ENCODE measurements at places on chromosomes 3 and 15.
A peak's percentile ranks its signal among the peaks of the same experiment; 100 is the strongest.

DNA sequence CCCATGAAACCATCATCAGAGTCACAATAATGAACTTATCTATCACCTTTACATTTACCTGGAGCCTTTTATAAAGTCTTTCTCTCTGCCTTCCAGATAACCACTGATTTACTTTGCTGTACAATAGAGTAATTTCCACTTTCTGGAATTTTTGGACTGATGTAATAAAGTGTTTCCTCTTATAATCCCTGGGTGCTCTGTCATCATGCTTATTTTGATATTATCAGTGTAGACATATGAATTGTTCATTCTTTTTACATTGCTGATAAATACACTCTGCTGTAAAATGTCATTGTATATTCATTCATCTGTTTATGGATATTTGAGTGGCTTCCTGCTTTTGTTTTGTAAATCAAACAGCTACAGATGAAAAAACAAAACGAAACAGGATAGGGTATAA lies 27.0 kb upstream of the IREB2 start:
- DNase-seq = no peak

- DNase-seq = no peak
Measured at GRCh38 chr3:50269460-50269859, 513 bp downstream of the SEMA3B start.

GRCh38 chr3:172125053-172125452 lies 85.7 kb downstream of the FNDC3B start:
- DNase-seq = no peak

GRCh38 chr15:84983294-84983693 lies 1.6 kb downstream of the PDE8A start:
- DNase-seq = no peak

DNA sequence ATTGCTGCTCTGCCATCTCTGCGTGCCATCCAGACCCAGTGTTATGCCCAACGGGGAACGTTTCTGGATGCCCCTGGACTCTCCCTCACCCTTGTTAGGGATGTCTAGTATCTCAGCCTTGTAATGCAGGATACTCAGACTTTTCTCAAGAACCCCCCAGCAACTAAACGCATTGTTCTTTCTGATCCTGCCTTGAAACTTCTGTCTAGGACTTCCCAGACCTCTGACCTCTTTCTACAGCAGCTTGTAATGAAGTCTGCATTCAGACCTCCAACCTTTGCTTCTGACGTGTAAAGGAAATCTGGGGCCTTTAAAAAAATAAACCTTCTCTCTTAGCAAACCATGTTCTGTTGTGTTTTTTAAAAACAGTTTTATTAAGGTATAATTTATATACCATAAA lies 139.5 kb downstream of the KCNAB1 start:
- no peak for DNase-seq

GRCh38 chr3:176974279-176974678 lies 223.0 kb downstream of the TBL1XR1 start:
- no peak for DNase-seq

DNA sequence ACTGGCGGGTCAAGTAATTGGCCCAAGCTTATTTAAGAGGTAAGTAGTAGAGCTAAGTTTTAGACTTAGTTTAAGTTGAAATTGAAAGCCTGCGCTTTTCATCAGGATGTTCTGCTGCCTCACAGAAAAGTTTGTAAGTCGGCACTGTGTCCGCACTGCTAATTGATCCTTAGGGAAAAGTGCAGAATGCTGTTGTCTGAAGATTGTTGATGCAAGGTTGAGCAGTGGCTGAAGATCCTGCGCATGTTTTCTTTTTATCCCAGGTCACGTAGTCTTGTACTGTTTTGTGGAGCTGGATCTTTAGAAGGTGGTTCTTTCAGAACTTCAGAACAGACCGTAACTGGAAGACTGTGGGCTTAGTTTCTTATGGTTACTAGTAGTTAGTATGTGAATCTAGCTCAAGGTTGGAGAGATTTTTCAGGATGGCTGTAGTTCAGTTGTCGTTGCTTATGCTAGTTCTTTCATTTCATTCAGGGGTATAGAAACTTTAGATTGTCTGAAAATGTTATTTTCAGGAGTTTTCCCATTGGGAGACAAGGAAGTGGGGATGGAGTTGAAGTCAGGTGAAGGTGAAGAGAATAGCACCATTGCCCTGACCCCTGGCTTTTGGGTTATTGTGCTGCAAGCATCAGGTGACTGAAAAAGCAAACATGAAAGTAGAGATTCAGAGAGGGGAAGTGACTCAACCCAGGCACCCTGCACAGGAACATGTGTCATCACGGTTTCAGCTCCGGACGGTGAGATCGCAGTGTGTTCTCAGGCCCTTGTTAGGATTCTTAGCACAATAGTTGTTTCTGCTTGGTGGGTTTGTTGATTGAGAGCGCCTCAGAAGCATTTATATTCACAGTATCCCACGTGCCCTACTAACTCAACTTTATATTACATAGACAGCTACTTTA lies 32.8 kb downstream of the AKAP13 start:
- DNase-seq = peak; percentile 73

DNA sequence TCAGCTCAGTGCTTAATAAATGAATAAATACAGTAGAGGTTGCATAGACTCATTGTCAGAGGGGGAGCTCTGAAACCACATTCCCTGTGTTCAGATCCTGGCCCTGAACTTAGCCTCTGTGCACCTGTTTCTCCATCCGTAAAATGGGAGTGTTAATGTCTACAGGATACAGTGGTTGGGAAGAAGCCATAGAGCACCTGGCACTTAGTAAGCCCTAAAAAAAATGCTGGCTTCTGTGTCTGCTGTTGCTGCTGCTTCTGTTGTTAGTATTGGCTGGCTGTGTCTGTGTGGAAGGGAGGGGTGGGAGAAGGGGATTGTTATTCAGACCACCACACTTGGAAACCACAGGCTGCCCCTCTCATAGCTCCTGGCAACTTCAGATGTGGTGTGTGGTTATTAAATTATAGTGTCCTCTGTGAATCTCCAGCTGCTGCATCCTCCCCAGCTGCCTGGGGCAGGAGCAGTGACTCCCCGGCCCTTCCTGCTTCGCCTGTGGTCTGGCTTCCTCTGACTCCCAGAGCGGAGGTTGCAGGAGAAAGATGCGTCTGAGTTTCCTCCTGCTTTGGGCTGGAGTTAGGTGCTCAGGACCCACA lies 31.0 kb downstream of the FGD5 start:
- no peak for DNase-seq

GRCh38 chr3:75049533-75049932 lies 435.1 kb upstream of the CNTN3 start:
- DNase-seq = no peak

GRCh38 chr3:27428446-27428845 lies 55.7 kb downstream of the SLC4A7 start:
- DNase-seq = no peak

DNA sequence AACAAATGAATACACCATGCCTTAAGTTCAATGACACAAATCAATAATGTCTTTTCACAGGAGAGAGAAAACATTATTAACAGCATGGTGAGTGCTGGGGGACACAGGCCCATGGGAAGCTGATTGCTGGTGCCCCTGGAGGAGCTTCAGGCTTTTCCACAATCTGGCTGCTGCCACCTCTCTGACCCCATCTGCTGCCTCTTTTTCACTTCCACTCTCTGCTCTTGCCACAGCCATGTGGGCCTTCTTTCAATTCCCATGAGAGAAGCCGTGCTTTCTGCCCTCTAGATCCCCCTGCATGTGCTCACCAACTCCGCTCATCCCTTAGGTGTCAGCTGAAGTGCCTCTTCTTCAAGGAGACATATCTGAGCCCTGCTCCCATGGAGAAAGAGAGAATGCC lies 21.0 kb upstream of the CTXND1 start:
- DNase-seq = no peak

DNA sequence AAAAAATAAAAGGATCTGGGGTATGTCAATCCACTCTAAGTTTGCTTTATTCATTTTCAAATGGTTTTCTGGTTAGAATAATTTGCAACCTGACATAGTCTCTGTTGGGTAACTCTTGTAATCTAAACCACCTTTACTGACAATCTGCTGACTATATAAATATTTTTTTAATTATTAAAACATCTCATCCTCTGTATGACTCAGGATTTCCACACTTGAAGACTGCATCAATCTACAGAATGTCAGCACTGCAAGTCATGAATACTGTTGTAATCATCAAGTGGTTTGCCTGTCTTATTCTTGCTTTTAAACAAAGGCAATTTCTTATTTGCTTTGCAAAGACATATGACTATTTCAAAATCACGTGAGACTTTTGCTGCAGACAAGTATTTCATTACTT lies 42.1 kb downstream of the VGLL3 start:
- no peak for DNase-seq

- peak; percentile 61 for DNase-seq
Measured at GRCh38 chr3:15051531-15051930, 13.6 kb downstream of the MRPS25 start.

DNA sequence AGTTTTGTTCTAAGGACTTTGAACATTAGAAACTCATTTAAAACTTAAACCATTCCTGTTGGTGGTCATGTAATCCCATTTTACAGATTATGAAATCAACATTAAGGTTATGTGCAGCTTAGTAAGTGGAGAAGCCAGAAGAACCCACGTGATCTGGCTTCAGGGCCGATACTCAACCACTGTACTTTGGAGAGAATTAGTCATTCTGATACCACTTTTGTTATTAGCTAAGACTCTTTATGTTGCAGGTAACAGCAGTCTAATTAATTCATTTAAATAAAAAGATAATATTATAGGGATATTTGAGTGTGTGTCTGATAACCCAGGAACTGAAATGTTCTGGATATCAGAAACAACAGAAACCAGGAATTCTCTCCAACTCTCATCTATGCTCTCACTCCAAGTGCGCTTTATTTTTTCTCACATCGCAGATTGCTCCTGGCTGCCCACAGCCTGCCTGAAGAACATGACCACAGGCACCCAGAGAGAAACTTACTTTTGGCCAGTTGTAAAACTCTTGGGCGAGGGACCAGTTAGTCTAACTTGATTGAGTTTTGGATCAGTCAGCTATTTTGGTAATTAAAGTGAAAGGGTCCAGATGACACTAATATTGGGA lies 25.2 kb downstream of the UBE2E1 start:
- DNase-seq = no peak

DNA sequence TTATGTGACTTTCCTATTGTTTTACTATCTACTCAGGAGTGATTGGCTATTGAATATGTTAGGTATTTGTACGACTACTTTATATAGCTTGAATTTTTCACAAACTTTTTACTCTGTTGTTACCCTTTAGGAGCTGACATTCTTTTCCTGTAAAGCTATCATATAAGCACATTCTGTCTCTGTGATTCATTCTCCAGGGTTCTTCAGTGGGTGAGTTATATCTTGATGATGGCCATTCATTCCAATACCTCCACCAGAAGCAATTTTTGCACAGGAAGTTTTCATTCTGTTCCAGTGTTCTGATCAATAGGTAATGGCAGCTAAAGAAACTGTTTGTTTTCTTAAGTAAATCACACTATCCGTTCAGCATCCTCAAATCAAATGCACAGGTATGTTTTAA lies 10.1 kb upstream of the CAPN3 start:
- DNase-seq = no peak

- no peak for DNase-seq
Measured at GRCh38 chr15:22228101-22228762, 147.9 kb downstream of the OR4M2 start.

- no peak for DNase-seq
Measured at GRCh38 chr3:143812481-143812880, 35.8 kb downstream of the SLC9A9 start.

DNA sequence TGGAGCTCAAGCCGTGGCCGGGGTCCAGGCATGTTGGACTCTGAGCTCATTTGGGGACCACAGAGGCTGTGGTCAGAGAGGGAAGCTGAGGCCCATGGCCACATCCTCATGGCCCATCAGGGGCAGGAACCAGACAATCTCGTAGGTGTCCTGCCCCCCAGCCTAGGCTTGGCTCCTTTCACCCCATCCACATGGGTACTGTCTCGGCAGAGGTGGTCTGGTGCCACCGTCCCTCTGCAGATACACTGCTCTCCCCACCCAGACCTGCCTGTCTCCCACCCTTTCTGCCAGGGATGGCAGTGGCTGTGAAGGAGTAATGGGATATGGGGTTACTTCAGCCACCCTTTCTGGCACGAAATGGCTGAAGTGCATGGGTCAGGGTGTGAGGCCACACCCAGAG lies 7.9 kb downstream of the PRSS50 start:
- DNase-seq = no peak

Measured in mucosa of descending colon (tissue), 3 donors.